ENCODE measurements at places on chromosomes 3 and 15. TPM values are rescaled to one million over a fixed set of nuclear protein-coding genes. Genes with fewer than 3 reads are reported as not detected.

DNA sequence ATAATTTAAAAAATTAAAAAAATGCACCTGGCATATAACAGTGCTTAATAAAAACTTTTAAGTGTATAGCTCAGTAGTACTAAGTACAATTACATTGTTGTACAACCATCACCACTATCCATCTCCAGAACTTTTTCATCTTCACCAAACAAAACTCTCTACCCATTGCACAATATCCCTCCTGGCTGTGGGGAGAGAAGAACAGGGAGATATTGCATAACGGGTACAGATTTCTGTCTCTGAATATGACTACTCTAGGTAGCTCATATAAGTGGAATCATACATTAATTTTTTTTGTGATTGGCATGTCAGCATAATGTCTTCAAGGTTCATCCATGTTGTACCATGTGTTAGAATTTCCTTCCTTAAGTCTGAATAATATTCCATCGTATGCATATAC, 91.0 kb upstream of the PLAAT1 start:
- no peak for DNase-seq

Gene FBXO40
- total RNA-seq = not detected

- DNase-seq = peak; percentile 74
These were observed 165.6 kb downstream of the NSMCE3 start for GRCh38 chr15:29103824-29104565.

- DNase-seq = no peak
These were observed 39.6 kb downstream of the SLCO2A1 start for GRCh38 chr3:133989936-133990702.

DNA sequence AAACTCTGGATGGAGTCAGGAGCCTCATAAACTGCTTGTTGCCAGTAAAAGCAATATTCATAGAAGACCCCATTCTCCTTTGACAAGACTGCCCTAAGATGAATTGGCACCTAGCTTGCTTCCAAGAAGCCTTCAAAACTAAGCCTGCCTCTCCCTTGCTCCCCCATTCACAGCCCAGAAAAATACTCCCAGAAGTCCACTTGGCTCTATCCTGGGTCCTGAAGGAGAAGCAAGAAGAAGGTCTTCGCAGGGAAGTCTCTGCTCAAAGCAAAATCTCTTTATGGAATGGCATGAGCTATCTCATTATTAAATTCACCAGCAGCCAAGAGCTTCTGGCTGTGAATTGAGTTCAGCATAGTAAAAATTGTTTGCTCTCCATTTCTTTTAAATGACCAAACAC, 230.2 kb upstream of the ARRDC4 start:
- no peak for DNase-seq

Data from hematopoietic multipotent progenitor cell (in vitro differentiated cells).